ENCODE measurements at places on chromosomes 2 and 18.

DNA sequence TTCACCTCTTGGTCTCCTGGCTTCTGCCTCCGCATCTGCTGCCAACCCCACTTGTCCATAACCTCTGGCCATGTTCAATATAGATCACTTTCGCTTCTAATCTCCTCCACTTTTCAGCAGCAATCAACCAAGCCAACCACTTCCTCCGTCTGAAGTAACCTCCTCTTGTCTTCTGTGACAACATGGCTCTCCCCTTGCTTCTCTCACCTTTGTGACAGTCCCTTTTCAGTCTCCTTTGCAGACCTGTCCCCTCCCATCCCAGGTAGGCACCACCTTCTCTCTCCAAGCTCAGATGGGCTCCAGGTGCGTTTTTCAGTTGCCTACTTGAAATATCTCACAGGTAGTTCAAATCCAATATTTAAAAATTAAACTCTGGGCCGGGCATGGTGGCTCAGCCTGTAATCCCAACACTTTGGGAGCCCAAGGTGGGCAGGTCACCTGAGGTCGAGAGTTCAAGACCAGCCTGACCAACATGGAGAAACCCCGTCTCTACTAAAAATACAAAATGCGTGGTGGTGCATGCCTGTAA, 4.7 kb upstream of the PSD4 start:
- no peak for DNase-seq

GRCh38 chr2:9739531-9739964, 103.7 kb upstream of the TAF1B start:
- DNase-seq: peak; percentile 46

DNA sequence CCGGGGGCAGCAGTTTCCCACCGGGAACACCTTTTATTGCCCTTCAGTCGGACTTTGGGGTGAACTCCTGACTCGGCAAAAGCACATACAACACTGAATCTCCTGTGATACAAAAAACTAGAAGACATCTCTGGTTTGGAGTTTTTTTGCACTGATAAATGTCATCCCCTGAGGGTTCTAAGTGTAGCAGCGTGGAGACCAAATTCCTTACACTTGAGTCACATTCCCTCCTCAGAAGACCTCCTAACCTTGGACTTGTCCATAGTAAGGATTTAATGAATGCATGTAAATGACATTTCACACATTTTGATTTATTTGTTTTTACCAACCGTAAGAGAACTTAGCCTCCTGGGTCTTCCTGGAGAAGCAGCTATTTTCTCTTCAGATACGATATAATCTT, 54.0 kb upstream of the GPR45 start:
- DNase-seq: no peak

DNA sequence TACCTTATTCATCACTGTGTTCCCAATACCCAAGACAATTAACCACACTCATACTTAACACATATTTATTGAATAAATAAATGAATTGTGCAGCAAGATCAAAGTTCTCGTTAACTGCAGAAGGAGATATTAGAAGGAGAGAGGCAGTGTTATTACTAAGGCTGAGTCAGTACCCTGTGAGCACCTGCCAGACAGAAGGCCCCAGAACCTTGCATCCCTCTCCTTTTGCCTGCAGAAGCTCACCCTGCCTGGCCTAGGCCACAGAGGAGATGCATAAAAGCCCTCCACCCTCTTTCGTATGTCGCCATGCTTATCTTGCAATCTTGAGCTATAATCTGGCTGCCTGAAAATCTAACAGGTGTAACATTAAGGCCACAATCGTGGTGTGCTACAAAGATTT, 20.5 kb upstream of the RNF149 start:
- DNase-seq: no peak

GRCh38 chr2:98149333-98149697, 62.3 kb downstream of the VWA3B start:
- DNase-seq: no peak

GRCh38 chr2:44550561-44550960, 188.8 kb downstream of the CAMKMT start:
- no peak for DNase-seq

GRCh38 chr2:47048801-47049480, 106.2 kb downstream of the STPG4 start:
- no peak for DNase-seq

GRCh38 chr2:204495381-204495780, 49.9 kb upstream of the PARD3B start:
- DNase-seq: no peak

DNA sequence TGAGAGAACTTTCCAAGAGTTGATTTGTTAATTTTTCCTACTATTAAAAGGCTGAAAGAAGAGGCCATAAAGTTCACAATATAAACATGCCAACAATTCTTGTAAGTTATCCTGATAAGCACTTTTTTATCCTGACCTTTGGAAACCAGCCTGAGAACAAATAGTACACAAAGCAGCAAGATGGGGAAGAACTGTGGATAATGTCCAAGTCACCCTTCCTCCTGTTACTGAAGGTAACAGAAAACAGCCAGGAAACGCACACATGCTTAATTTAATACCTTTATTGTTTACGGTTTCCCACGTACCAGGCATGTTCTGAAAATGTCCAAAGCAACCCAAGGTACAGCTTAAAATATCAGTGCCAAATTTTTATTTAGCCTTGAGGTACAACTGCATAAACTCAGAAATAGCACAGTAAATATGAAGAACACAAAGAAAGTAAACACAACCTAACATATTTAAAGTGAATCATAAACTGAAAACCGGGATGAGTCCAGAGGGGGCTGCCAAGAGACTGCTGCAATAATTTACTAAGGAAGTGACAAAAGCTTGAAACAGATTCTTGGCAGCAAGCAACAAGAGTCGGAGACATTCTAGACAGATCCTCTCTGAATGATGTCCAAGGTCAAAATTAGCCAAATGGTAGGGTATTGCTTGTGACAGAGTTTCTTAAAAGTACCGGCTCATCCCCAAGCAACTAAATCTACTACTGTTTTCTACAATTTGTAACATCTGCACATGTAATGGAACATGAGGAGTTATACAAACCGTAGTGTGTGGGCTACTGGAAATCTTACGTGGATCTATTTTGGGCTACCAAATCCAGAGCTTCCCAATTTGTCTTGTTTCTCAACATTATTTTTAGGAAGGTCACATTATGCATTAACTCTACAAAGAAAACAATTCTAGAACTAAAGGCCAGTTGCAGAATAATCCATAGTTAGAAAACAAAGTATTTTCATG, 93.2 kb downstream of the CABYR start:
- no peak for DNase-seq

DNA sequence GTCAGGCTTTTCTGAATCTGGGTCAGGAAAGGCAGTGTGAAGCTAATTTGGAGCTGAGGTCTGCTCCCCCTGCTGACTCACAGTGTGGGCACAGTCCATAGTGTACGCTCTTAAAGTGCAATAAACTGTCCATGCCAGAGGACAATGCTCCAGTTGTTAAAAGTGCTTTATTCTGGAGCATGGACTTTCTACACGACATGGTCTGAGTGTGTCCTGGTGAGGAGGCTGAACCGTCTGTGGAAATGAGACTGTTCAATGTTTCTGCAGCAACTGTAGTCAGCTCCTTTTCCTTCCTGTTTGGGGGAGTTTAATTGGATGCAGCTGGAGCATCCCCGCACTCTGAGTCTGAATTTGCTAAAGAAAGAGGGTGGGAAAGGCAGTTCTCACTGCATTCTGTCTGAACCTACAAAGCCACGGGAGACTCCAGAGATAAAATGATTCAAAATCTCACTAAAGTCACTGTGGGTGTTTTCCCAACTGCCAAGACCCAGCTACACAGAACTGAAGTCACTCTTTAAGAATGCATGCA, 110.2 kb upstream of the TRIB2 start:
- no peak for DNase-seq

- DNase-seq: no peak
Observed at GRCh38 chr2:158553257-158553656, 96.5 kb downstream of the PKP4 start.

GRCh38 chr2:43099797-43100196, 126.6 kb downstream of the ZFP36L2 start:
- DNase-seq: no peak

DNA sequence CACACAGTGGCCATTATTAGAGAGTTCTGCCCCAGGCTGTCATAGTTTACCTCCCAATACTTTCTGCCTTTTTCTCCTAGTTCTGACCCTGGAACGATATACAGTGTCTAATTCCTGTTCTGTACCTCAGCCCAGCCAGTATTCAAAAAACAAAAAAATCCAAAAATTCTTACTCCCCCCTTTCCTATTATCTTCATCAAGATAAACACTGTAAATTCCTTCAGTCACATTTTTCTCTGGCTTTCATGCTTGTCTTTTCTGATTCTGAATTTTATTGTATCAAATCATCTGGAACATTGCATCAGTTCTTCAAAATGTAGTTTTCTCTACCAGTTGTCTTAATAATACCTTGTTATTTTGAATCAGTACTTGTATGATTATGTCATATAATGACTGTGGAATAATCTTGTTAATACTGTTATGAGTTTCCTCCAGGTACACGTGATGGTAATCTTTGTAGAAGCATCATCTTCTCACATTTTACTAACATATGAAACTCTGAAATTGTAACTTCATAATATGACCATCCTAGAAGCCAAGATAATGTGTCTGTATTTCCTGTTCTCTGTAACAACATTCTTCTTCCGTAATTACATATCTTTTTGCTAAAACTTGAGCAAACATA, 79.0 kb upstream of the NOSTRIN start:
- no peak for DNase-seq

DNA sequence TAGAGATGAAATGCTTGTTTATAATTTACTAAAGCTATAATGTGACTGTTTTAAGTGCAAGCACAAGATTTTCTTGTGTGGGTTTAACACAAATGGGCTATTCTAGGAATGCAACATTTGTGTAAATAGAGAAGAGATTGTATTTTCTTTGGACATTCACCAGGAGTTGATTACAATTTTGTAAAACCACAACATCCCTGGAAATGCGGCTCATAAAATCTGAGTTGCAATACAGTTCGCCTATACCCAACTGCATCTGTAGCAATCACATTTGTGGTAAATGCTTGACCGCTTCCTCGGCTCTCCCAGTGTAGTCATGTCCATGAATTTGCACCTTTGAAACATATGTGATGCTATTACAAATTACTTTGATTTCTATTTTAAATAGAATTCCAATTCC, 348.7 kb upstream of the CDH20 start:
- no peak for DNase-seq

DNA sequence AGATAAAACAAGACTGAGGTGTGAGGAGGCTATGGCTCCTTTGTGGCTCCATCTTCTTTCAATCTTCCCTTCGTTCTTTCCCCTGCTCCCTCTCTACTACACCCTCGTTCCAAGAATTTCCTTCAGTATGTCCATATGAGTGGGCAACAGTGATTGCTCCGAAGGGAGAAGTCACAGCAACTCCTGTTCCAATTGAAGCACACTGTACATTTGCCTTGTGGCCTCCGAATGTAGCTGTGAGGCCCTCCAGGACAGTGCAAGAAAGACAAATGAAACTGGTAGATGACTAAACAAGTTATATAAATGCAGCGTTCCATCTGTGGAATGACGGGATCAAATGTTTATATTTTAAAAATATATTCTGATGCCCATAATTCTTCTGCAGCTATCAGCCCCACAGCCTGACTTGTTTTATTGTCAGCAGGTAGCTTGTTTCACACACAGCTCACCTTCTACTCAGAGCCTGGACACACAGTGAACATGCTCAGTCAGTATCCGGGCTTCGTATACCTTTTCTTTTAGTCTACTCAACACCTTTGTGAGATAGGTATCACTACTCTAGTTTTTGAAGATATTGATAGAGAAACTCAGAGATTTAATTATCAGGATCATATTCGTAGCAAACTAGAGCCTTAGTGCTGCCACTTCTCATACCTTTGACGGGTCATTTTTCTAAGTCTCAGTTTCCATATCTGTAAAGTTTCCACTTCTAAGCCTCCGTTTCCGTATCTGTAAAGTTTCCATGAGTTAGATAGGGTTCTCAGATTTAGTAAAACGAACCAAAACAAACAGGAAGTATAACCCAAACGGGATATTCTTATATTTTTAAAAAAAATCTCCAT, 216.7 kb upstream of the STON1 start:
- no peak for DNase-seq

DNA sequence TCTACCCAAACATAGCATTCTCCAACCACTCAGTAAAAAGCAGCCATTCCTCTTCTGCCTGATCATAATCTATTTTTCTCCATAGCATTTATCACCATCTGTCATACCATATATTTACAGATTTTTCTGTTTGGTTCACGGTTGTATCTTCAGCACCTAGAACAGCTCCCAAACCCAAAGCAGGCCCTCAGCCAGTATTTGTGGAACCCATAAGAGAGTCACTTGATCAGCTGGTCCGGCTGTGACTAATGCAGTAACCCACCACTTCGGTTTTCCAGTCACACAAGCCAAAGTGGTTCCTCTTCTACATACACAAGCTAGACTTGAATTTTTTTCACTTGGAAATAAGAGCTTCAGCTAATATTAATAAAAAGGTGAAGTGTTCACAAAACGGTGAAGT, 511.6 kb upstream of the CELF4 start:
- no peak for DNase-seq

- no peak for DNase-seq
Observed at GRCh38 chr2:140639628-140640027, 1491.2 kb downstream of the LRP1B start.

GRCh38 chr2:56729212-56729611, 545.4 kb downstream of the CCDC85A start:
- DNase-seq: no peak

- DNase-seq: no peak
Observed at GRCh38 chr2:82959727-82960126, 1499.4 kb downstream of the SUCLG1 start.

GRCh38 chr18:12703664-12704063, 822 bp downstream of the PSMG2 start:
- DNase-seq: no peak

- DNase-seq: no peak
Observed at GRCh38 chr2:5250482-5250881, 441.7 kb upstream of the SOX11 start.

GRCh38 chr2:191811807-191812602, 34.9 kb downstream of the CAVIN2 start:
- no peak for DNase-seq

DNA sequence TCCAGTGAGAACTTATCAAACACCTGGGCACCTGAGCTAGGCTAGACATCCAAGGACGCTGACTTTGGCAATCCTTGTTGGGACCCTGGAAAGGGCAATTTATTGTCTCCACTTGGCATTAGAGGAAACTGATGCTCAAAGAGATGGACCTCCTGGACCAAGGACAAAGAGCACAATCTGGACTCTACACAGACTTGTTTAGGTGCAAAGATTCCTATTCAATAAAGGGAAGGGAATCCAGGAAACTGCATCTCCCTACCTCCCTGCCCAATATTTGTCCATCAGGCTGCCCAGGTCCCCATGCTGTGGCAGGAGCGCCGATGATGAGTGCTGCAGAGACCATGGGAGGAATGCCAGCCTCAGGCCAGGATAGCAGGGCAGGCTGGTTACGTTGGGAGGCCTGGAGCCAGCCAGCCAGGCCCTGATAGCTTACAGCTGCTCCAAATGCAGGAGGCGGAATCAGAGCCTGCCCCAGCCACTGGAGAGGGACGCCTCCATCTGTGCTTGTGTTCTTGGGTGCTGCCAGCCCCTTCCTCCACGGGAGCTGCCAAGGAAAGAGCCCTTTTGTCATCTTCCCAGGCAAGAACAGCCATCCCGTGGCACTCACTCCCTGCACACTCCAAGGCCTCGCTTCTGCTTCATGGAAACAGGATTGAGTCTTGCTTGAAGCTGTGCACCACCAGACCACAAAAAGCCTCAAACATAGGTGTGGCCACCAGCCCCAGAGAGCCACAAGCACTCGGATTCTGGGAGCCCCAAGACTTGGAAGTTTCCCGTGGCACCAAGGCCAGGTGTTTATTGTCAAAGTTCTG, 60.0 kb downstream of the HS1BP3 start:
- no peak for DNase-seq

GRCh38 chr18:34921226-34921625, 120.0 kb upstream of the MAPRE2 start:
- no peak for DNase-seq

Measured in stimulated activated CD8-positive, alpha-beta memory T cell treated with anti-CD3 and anti-CD28 coated beads, Interleukin-12 subunit alpha, Interleukin-12 subunit beta, amount 100 ng/mL, for 1 hour (primary cell).